Muscle of arm (tissue), 14 donors: ENCODE measurements at places on chromosomes 5 and 9. TPM values are rescaled to one million over a fixed set of nuclear protein-coding genes. Genes with fewer than 3 reads are reported as not detected.

- no peak for DNase-seq
Observed at GRCh38 chr9:20903212-20903611, 128.2 kb downstream of the HACD4 start.

GRCh38 chr5:60354311-60354710 lies 345.7 kb downstream of the DEPDC1B start:
- DNase-seq, result no peak

Gene CDO1
- 23.2 TPM for polyA plus RNA-seq

DNA sequence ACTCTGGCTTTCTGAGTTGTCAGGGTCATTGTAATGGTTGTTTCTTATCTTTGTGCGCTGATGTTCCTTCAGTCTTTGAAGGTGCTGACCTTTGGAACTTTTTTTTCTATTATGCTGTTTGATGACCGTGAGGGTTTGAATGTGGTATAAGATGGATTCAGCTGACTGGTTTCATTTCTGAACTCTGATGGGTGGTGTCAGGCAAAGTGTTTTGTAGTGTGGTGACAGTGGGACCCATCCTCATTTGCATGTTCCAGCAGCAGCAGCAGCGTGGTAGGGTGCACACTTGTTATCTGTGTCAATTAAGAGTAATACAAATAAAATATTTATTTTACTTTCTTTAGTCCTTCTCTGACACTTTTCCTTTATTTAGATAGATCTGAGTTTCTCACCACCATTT lies 227.7 kb upstream of the PRR16 start:
- no peak for DNase-seq

DNA sequence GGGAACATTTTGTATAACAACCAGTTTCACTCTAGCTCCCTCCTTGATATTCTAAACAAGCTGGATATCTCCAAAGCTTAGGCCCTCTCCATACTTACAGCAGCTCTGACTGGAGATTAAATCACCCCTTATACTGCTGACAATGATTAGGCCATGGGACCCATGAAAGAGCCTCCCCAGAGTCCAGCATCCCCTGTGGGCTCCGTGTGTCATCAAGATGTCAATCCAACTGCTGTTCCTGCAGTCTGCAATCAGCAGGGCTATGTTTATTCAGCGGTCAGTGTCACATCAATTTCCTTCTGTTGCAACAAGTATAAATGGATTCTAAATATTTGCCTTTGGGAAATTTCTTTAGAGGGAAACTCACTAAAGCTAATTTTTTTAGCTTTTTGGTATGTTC lies 26.6 kb downstream of the PCDHAC2 start:
- no peak for DNase-seq

GRCh38 chr5:112974901-112975300 lies 1.7 kb upstream of the DCP2 start:
- no peak for DNase-seq
